Thyroid gland (tissue), 4 donors: ENCODE measurements at places on chromosomes 6 and 20. TPM values are rescaled to one million over a fixed set of nuclear protein-coding genes. Genes with fewer than 3 reads are reported as not detected.

Gene ANKRD6
- 19.9 TPM for total RNA-seq

Gene CTAGE9
- total RNA-seq = not detected

Gene LTA
- not detected for total RNA-seq

Gene TMC2
- total RNA-seq = not detected

Gene EFHC1
- 39.6 TPM for total RNA-seq

Gene PMEPA1
- 12.6 TPM for total RNA-seq

Gene CHRNA4
- 2.1 TPM for total RNA-seq

Gene BCAS1
- total RNA-seq = 0.11 TPM

Gene PRSS35
- total RNA-seq = not detected

Gene SLC22A3
- 2.6 TPM for total RNA-seq

Gene RAET1G
- total RNA-seq = 1.6 TPM

Gene RAET1L
- not detected for total RNA-seq

Gene PEX7
- 17.5 TPM for total RNA-seq

Gene CCN6
- not detected for total RNA-seq

Gene CST1
- not detected for total RNA-seq

Gene PNPLA1
- total RNA-seq = not detected

Gene LAMA2
- total RNA-seq = 117 TPM

Gene TFAP2C
- 4.6 TPM for total RNA-seq

Gene BPIFB1
- not detected for total RNA-seq

Gene OR2H2
- not detected for total RNA-seq

Gene TRIM31
- not detected for total RNA-seq

Gene PRDM13
- total RNA-seq = not detected

Gene FOXF2
- 1.6 TPM for total RNA-seq

Gene KCNK17
- total RNA-seq = 2.7 TPM

Gene BPI
- total RNA-seq = 0.22 TPM

Gene BLOC1S5
- total RNA-seq = 15.2 TPM

Gene BPIFA1
- not detected for total RNA-seq

Gene ULBP2
- total RNA-seq = 0.78 TPM

Gene NKAIN2
- total RNA-seq = not detected

Gene WFDC8
- total RNA-seq = not detected

Gene ID4
- 545 TPM for total RNA-seq

Gene PSORS1C2
- not detected for total RNA-seq

Gene TMEM200A
- 4.3 TPM for total RNA-seq

Gene NOTCH4
- total RNA-seq = 20.4 TPM

Gene C6orf132
- 33.4 TPM for total RNA-seq

Gene ZNF341
- total RNA-seq = 2.3 TPM

Gene MTFR2
- 0.54 TPM for total RNA-seq

Gene SLC22A16
- total RNA-seq = 0.27 TPM

Gene CLIC1
- total RNA-seq = 239 TPM

Gene WFDC10B
- not detected for total RNA-seq

Gene MCCD1
- total RNA-seq = not detected

Gene GABRR1
- total RNA-seq = not detected

Gene XKR7
- total RNA-seq = 0.10 TPM

Gene ATP6V1G2
- 2.9 TPM for total RNA-seq

Gene SIRPB2
- 3.0 TPM for total RNA-seq

Gene COL9A3
- total RNA-seq = 31.7 TPM

Gene TCF15
- not detected for total RNA-seq

Gene SCUBE3
- total RNA-seq = 47.4 TPM

Gene RIPPLY2
- total RNA-seq = not detected

Gene CTNNBL1
- total RNA-seq = 26.4 TPM

Gene IYD
- total RNA-seq = 1,038 TPM

Gene ADGRF1
- total RNA-seq = 16.9 TPM

Gene PPP1R16B
- 10.1 TPM for total RNA-seq

Gene HLA-A
- 632 TPM for total RNA-seq

Gene TSPO2
- total RNA-seq = not detected

Gene FOXA2
- 5.0 TPM for total RNA-seq

Gene KIFC1
- 4.3 TPM for total RNA-seq

Gene VWA7
- 8.9 TPM for total RNA-seq

Gene LCA5
- 18.8 TPM for total RNA-seq
